ENCODE measurements at places on chromosomes 7 and 10.

GRCh38 chr7:41912851-41913567 lies 210.1 kb upstream of the INHBA start:
- no peak for DNase-seq

DNA sequence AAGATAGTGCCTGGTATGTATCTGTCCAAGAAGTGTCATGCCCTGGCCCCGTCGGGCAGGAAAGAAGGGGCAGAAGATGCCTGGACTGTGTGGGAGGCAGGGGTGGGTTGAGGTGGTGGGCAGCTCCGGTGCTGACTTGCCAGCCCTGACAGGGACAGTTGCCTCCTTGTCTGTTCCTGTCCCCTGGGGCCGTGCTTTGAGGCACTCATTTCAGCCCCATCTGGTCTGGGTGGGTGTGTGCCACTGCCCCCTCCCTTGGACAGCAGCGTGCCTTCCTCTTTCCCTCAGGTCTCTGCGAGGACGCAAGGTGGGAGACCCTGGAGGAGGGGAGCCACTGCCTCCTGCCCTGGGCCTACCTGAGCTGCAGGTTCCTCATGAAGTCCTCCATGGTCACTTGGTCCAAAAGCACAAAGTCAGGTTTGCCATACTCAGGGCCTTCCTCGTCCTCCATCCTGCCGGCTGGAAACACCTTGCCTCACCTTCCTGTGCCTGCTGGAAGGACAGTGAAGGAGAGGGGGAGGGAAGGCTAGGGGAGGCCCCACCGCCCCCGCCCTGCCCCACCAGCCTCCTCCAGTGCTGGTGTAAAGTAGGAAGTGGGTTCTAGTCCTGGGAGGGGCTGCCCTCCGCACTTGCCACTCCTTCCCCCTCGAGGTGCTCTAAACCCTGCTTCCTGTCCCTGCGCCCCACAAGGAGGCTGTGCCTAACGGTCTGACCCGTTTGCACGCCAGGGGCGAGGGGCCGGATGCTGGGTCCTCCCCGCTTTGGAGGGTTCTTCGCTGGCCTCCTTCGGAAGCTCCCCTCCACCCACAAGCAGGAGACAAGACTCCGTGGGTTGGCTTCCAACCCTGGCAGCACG lies at the start of gene MYO1G:
TSS of gene MYO1G (minus strand) at position 505 of the 856 bp plus-strand sequence. CDS start at position 451, 54 bp downstream.
- DNase-seq: no peak

- no peak for DNase-seq
Measured at GRCh38 chr7:10120936-10121335, 852.7 kb upstream of the PHF14 start.

DNA sequence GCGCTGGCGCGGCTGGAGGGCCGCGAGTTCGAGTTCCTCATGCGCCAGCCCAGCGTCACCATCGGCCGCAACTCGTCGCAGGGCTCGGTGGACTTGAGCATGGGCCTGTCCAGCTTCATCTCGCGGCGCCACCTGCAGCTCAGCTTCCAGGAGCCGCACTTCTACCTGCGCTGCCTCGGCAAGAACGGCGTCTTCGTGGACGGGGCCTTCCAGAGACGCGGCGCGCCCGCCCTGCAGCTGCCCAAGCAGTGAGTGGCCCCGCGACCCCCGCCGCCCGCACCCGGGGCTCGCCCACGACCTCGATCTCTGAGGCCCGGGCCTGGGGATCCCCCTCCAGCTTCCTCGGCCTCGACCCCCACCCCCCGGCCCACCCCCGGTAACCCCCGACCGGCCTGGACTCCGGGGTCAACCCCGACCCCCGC lies 537 bp downstream of the FOXK1 start:
- DNase-seq: no peak

- DNase-seq: no peak
Measured at GRCh38 chr10:130696870-130697269, 560.7 kb downstream of the GLRX3 start.

DNA sequence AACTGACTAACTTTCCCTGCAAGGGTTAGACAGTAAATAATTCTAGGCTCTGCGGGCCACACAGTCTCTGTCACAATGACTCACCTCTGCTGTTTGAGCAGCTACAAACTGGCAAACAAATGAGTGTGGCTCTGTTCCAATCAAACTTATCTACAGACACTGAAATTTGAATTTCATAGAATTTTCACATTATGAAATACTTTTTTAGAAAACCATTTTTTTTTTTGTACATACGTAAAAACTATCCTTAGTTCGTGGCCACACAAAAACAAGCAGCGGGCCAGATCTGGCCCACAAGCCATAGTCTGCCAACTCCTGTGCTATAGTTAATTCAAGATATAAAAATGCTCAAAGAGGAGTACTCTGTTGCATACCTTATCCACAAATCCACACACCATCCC lies 32.6 kb downstream of the PIP4K2A start:
- DNase-seq: peak; percentile 38

DNA sequence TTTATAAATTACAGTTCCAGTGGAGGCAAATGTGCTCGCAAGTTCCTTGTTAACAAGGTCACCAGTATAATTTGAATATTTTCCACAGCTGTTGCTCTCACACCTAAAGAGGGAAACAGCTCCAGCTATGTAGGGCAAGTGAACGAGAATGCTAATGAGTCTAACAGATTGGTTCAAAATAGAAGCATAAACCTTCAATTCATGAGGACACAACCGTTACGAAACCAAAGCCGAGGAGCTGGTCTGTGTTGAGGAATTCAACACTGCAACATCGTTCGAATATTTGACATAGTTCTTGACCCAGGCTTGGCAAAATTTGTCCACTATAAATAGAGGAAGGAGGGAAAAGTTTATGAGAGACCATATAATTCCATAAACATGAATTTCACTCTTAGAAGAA lies 161.3 kb downstream of the KLF6 start:
- DNase-seq: no peak

DNA sequence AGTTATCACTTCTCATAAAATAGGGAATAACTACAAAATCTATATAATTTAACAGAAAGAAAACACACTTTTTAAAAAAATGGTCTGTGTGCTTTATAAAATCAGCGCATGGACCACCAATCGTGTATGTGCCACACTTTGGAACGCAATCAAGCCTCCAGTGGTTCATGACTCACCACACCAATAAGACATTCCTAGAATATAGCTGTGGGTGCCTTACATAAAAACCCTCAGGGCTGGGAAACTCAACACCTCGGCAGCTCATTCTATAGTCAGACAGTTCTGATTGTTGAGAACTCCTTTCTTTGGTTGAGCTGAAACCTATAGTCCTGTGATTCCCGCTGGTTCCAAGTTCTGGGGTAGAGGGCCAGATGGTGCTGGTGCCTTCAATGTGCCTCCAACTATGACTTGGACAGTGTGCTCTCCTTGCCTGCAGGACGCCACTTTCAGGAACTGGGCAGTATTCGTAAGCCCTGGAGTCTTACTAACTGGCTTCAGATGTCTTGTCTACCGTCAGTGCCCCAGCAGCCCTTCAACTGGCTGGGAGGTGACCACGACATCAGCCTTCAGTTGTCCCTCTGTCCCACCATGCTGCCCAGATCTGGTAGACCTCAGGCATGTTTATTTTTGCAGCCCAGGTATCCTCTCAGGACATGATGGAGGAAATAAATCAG lies 135.7 kb upstream of the GDF10 start:
- no peak for DNase-seq

DNA sequence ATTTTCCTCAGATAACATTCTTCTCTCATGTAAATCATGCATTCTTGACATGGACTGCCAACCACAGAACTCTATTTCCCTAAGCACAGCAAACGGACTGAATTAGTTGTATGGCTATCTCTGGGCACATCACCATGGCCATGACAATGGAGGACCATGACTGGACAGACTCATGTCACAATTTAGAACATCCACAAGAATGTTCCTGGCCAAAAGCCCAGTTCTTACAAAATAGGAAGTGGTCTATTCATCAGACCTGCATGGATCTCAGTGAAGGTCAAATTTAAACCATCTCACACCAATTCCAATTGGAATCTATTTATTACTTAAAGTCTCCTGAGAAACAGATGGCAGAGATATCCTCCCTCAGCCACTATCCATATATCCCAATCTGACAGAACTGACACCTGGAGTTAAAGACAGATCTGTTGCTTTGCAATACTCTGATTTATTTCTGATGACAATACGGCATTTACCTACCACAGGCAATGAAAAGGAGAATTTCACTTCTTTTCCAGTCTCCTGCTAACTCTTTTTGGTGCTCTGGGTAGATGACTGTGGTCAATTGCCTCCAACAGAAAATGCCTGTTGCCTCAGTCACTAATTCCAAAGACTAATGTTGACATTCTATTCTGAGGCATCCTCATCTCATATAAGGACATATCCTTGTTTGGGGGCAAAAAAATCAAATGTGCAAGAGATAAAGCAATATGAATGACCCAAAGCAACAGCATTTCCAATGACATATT lies 254.8 kb downstream of the HTR7 start:
- DNase-seq: peak; percentile 28

DNA sequence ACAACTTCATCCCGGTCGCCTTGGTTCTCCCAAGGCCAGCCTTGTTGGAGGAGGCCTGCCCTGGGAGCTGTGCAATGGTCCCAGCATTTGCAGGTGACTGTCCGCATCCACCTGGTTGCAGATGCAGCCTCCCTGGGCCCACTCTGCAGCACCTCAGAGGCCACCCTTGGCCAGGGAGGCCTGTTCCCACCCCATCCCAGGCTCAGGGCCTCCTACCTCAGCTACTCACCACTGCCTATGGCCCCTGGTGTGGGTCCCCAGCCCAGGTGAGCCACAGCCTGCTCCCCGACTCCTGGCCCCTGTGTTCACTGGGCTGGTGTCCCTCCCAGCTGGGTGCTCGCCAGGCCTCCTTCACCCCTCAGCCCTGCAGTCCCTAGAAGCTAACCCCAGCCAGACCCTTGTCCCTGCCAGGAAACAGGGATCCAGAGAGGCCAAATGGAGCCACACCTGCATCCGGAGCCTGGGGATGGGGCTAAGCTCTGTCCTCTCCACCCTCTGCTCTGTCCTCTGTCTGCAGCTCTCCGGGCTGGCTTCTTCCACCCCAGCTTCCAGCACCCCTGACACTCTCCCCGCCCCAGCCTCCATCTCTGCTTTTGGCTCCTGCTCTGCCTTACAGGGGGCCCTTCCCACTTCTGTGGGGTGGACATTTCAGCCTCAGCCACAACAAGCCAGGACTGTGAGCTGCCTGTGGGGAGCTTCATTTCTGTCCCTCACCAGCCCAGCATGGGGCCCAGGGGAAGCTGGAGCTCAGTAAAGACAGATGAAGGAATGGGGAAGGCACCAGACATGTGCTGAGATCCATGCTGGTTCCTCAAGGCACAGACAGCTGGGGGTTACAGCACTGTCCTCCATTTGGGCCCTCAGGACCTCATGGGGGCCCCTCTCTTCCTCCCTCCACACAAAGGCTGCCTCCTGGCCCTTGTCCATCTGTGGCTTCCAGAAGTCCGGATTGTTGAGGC lies 35.6 kb upstream of the ANTXRL start:
- no peak for DNase-seq

GRCh38 chr10:94217411-94217810 lies 145.3 kb downstream of the NOC3L start:
- no peak for DNase-seq

GRCh38 chr7:97801108-97801507 lies 69.2 kb downstream of the TAC1 start:
- no peak for DNase-seq

GRCh38 chr7:123004931-123005330 lies 9.4 kb upstream of the TAS2R16 start:
- DNase-seq: peak; percentile 10

DNA sequence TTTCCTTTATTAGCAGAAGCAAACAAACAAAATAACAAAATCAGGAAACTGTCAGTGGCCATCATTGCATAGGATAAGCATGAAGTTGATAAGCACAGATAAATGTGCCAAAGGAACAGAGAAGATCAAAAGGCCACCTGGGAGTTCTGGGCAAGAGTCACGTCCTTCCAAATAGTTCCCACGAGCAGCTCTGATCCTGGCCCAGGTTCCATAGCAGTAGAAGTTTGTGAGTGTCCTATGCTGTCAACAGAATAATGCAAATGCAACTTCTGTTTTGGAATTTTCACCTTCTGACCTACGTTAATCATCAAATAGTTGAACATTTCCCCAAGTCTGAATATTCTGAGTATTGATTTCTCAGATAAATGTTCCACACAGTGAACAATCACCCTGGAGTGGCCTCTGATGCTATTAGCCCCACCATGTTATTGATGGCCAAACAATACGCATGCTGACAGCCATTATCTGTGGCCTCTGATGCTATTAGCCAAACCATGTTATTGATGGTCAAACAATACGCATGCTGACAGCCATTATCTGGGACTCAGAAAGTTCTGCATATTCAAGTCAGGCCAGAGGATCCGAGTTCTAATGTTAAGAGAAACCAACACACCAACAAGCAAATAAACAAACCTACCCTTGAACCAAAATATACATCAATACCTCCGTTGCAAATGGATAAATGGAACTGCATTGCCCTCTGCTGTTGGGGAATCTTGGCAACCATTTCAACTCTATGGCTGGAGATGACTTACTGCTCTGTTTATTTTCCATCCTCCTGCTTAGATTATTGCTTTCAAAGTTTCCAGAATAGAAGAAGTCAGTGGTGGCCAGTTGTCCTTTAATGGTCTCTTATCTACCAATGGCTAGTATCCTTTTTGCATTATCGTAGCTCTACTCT lies 63.3 kb downstream of the MRC1 start:
- no peak for DNase-seq

- no peak for DNase-seq
Measured at GRCh38 chr7:74516214-74516613, 62.5 kb downstream of the GTF2IRD1 start.

GRCh38 chr10:24311888-24312287 lies 103.0 kb downstream of the KIAA1217 start:
- DNase-seq: no peak

- DNase-seq: no peak
Measured at GRCh38 chr7:22589641-22590201, 89.7 kb upstream of the STEAP1B start.

DNA sequence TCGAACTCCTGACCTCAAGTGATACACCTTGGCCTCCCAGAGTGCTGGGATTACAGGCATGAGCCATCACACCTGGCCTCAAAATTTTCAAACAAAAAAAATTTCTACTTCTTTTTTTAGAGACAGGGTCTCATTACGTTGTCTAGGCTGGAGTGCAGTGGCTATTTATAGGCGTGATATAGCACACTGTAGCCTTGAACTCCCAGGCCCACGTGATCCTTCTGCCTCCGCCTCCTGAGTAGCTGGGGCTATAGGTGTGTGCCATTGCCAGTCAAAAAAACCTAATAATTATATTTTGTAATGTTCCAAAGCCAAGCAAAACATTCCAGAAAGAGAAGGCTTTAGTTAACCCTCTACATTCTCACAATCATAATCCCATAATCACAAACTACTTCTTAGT lies 13.8 kb downstream of the POLR3A start:
- DNase-seq: no peak

DNA sequence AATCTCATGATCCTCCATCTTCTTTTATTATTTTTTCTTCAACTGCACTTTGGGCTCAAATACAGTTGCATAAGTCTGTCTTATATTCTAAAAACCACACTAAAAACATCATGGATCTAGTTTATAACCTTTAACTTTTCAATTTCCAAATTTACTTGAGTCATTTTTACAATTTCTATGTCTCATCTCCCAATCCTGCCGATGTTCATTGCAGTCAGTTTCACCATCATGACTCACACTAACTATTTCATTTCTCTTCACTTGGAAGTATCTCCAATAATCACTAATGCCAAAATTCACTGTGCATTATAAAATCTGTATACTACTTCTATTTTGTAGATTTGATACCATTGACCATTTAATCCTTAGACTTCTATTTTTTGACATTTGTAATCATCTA lies 806.9 kb upstream of the SORCS1 start:
- no peak for DNase-seq

GRCh38 chr7:24739306-24739705 lies 18.0 kb downstream of the GSDME start:
- DNase-seq: no peak
